ENCODE measurements at places on chromosomes 12 and 14.

- no peak for DNase-seq
These were observed 27.4 kb downstream of the BCL2L14 start for GRCh38 chr12:12097891-12098690.

DNA sequence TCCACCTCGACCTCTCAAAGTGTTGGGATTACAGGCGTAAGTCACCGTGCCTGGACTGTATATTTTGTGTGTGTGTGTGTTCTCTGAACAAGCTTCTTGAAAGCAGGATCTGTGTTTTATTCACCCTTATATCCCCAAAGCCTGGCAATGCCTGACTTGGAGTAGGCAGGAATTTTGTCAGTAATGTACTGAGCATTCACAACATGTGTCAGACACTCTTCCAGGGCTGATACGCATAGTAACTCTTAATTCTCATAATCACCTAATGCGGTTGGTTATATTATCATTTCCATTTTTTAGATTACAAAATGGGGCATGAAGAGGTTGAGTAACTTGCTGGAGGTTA, 50.4 kb upstream of the PLEKHG3 start:
- no peak for DNase-seq

- no peak for DNase-seq
These were observed 66.3 kb downstream of the CKB start for GRCh38 chr14:103456167-103456835.

DNA sequence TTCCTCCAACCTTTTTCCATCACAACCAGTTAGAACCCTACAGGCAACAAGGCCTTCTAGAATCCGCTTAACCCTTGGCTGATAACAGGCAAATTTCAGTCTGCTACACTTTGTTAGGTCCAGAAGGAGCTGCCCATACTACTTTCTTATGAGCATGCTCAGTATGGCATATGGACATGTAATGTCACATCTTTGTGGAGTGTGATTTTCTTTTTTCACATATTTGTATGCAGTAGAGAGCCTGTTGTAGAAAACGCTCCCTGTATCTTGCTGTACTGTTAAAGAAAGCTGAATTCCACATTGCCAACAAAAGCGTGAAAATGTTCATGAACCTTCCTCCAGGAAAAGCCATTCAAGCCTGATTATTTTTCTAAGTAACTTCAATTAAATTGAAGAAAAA, 196.5 kb downstream of the SLC41A2 start:
- DNase-seq: no peak

GRCh38 chr12:121499929-121500793, 80.7 kb downstream of the KDM2B start:
- peak; percentile 69 for DNase-seq

GRCh38 chr14:88013750-88014349, 8.9 kb downstream of the GPR65 start:
- DNase-seq: no peak
